ENCODE measurements at places on chromosomes 6 and 20.

- no peak for DNase-seq
Measured at GRCh38 chr6:49933526-49933925, 30.4 kb downstream of the DEFB114 start.

DNA sequence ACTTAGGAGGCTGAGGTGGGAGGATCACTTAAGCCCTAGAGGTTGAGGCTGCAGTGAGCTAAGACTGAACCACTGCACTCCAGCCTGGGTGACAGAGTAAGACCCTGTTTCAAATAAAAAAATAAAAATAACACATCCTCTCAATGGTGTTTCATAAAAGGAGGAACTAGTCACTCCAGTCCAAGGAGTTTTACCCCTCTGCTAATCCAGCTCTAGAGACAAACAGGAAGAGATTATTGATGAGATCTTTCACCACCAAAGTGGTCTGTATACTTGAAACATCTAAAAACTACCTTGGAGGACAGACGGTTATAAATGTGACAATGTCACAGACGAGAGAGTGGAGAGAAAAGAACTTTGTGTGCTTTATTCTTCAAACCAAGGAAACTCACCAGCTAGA, 58.2 kb downstream of the PIGU start:
- DNase-seq: no peak

GRCh38 chr6:17966451-17966850, 21.0 kb downstream of the KIF13A start:
- DNase-seq: no peak

DNA sequence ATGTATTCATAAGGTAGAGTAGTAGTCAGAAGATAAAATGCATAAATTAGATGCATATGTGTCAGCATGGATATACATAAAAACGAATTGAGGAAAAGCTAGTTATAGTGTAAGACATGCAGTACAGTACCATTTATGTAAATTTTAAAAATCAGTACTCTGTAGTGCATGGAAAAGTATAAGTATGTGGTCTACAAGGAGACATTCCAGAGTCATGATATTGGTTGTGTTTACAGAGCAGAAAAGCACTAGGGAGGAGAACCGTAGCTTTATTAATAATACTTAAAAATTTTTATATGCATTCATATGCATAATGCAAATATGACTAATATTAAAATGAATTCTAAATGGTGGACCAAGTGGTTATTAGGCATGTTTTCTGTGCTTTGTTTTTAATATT, 220.0 kb downstream of the ZFAND3 start:
- DNase-seq: no peak

- DNase-seq: no peak
Measured at GRCh38 chr6:28738396-28738765, 185.4 kb downstream of the TRIM27 start.

- DNase-seq: no peak
Measured at GRCh38 chr6:169618526-169619490, 83.0 kb downstream of the WDR27 start.

DNA sequence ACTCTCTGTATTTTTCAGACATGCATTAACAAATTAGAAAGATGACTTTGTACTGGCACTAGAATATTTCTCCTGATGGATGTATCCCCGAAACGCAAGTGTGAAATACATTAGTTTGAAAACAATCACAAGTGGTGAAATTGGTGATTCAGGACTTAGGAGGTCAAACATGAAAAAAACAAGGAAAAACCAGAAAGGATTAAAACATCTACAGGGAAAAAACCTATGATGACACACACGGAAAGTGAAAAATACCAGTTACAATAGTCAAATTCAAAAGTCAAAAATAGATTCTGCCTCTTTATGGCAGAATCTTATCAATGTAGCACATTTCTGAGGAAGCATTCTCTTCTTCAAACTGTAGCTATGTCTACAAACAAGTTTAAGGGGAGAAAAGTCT, 129.0 kb upstream of the SGK1 start:
- no peak for DNase-seq

- DNase-seq: no peak
Measured at GRCh38 chr6:89081129-89081422, 525 bp downstream of the PNRC1 start.
